ENCODE measurements at places on chromosomes 6 and 20.

DNA sequence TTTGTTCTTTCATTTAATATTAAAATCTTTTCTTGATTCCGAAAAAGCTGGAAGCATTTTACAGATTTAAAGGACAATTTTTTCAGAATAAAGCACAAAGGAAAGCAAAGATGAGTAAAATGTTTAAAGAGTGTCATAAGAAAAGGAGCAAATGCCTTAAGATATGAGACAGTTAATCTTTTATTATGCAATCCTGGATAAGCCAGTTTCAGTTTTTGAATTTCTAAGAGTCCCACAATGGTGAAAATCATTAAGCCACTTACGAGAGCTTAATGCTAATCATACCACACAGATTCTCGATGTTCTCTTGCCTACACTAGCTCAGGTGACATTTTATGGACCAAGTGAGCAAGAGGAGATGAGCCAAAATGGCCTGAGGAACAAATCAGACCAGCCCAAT, 103.7 kb upstream of the RNF217 start:
- no peak for DNase-seq

- no peak for DNase-seq
These were observed 9.3 kb downstream of the MOG start for GRCh38 chr6:29665942-29666825.

GRCh38 chr6:44016131-44016870, 111.0 kb downstream of the MRPL14 start:
- DNase-seq: no peak

- no peak for DNase-seq
These were observed 512.2 kb upstream of the MARCKS start for GRCh38 chr6:113344969-113345368.

DNA sequence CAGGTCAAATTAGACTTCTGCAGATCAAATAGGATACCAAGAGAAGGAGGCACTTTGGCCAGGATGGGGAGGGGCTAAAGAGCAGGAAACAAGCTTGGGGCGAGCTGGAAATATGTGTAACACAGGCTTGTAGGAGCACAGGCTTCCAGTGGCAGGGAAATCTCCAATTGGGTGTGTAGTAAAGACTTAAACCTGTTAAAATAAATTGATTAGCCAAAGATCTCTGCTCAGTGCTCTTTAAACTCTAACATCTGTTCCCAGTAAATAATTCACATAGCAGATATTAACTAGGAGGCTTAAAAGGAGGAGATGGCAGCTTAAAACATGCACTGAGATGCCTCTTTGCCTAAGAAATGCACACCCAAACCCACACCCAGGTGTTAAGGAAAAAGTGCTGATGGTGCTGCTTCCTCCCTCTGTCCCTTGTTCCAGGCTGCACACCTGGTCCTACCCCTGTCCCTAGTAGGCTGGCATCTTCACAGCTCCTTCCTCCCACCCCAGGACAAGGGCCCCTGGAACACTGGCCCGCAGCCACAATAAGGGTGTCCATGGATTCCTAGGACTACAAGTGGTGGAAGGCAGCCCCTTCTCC, 93.5 kb upstream of the MLN start:
- DNase-seq: no peak

DNA sequence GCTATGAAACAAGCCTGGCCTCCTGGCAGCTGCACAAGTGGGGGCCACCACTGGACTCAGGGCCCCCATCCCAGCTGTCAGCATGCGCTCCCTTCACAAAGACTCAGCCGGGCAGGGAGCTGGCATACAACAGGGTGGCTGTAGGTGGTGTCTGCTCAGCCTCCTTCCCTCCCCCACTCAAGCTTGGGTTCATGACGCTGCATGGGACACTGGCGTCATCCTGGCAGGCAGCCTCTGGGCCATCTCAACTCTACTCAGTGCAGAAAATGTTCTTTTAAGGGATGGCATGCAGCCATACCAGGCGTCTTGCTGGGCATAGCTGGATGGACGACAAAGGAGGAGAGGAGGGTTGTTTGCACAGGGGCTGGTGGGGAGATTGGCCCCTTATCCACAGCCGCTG, 30.5 kb downstream of the SAYSD1 start:
- no peak for DNase-seq

DNA sequence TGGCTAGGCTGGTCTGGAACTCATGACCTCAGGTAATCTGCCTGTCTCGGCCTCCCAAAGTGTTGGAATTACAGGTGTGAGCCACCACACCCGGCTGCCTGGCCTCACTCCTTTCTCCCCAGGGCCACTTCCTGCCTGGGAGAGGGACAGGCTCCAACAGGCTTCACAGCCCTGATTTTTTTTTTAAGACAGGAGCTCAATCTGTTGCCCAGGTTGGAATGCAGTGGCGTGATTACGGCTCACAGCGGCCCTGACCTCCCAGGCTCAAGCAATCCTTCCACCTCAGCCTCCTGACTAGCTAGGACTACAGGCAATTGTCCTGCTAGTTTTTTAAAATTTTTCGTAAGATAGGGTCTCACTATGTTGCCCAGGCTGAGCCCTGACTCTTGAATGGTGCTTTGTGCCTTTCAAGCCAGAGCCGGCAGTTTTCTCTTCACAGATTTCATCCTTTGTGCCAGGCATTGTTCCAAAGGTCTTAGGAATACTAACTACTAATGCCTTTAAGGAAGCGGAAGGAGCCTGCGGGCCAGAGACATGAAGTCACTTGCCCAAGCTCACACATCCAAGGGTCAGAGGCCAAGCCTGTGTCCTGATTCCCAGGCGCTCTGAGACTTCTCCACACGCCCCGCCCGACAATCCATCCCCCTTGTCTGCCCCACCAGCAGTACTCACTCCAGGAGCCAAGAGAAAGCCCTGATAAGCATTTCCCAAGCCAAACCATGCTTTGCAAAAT, 19.2 kb downstream of the CAPN11 start:
- DNase-seq: no peak

GRCh38 chr6:32977272-32977952, 9.0 kb downstream of the BRD2 start:
- DNase-seq: no peak

DNA sequence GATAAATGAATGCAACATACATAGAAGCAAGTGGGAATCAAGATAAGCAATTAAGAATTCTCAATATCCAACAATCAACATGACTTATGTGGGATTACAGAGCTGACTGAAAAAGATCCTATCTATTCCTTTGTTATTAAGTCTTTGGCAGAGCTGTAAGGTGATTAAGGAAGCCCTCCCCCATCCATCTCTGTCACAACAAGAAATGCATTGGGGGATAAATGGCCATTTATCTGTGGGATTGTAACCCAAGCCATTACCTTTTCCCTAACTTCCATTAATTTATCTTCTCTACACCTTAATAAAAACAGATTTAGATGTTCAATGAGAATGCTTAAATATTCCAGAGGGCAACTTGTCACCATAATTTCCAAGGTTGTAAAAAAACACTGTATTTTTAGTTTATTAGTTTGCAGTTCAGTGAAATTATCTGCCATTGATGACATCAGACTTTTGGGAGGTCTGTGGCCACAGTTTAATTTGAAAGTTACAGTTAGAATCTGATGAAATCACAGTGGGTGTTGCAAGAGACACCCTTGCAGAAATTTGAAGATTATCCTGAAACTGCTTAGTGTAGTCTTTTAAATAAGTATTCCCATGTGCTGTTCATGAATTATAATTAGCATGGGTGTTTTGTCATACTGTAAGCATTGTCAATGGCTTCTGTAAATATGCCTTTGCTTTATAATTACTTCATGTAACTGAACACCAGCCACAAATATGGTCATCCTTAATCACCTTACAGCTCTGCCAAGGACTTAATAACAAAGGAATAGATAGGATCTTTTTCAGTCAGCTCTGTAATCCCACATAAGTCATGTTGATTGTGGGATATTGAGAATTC, 49.4 kb upstream of the FYN start:
- DNase-seq: no peak

- DNase-seq: no peak
These were observed 111.2 kb upstream of the HIVEP1 start for GRCh38 chr6:11900662-11901598.

DNA sequence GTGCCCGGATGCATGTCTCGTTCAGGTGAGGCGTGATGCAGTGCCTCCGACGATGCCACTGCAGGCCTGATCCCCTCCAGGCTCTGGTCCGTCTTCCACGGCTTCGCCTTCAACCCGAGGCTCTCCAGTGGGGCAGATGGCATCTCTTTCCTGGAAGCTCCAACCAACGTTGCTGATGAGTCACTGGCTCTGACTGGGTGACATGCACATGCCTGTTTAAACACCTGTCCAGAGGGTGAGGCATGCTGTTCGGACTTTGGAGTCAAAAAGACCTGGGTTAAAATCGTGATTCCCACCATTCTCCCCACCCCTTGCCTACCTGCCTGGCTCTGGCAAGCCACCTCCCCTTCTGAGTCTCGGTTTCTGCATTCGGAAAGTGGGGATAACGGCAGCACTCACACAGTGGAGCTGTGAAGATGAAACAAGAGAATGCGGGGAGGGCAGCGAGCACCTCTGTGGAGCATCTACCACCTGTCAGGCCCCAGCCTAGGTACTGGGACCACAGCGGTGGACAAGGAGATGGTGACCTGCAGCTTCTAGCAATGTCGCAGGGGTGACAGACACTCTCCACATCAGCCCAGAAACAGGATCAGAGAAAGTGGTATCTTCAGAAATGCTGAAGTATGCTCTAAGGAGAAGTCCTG, 8.5 kb upstream of the EDN3 start:
- no peak for DNase-seq

- peak; percentile 79 for DNase-seq
These were observed 12.5 kb downstream of the PRDM1 start for GRCh38 chr6:106098383-106099234.

- DNase-seq: no peak
These were observed 64.1 kb upstream of the CLVS2 start for GRCh38 chr6:122931916-122932315.

DNA sequence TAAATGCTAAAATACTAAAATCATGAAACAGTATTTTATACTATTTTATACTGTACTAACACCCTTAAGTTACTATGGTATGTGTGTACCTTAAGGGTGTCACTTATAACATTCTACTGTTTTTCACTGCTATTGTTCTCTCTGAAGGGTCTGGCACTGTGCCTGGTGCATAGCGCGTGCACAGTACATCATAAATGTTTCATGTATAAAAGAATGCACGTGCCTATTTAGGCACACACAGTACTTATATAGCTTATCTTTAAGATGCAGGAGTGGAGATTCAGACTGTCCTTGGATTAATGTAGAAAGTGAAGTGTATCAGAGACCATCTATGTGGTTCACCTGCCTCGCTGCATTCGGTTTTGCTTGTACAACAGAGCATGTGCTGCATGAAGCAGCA, 64.0 kb upstream of the SGK1 start:
- DNase-seq: no peak

GRCh38 chr6:139091826-139092225, 43.1 kb upstream of the HECA start:
- DNase-seq: no peak

- no peak for DNase-seq
These were observed 36.7 kb upstream of the RIPOR2 start for GRCh38 chr6:24972311-24972958.

DNA sequence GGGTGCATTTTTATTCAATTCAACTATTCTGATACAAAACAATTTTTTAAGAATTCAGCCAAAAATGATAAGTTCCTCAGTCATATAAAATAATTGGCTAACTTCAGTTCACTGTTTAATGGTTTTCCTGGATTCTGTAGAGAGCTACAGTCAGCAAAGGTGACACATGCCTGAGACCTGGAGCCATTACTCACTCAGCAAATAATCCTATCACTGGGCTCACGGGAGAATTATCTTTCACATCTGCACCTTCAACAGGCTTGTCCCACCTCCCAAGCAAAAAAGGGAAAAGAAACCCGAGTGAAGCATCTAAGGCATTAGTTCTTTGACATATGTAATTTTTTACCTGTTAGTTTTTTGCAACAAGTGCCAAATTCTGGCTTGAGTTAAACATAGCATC, 34.9 kb upstream of the FOXA2 start:
- DNase-seq: no peak

GRCh38 chr6:33950472-33950881, 146.7 kb upstream of the MLN start:
- DNase-seq: no peak

DNA sequence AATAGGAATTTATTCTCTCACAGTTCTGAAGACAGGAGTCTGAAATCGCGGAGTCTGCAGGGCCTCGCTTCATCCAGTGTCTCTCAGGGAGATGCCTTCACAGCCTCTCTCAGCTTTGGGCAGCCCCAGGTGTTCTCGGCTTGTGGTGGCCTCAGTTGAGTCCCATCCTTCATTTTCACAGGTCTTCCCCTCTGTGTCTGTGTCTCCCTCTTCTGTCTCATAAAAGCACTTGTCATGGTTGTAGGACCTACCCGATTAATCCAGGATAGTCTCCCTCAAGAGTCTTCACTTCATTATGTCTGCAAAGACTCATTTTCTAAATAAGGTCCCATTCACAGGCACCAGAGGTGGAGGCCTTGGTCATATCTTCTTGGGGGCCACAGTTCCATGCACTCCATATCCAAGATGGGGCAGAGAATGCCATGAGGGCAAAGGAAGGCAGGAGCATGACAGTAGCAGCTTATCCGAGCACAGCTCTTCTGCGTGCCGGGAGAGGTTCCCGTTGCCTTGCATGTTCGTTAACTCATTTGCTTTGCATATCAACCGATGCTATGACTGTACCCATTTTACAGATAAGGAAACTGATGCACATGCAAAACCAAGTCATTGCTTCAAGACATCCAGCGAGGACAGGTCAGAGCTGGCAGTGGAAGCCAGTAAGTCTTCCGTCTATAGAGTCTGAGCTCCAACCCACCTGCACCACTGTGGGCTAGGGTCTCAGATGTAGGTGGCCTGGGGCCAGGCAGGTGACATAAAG, 363.8 kb upstream of the SULF2 start:
- no peak for DNase-seq

DNA sequence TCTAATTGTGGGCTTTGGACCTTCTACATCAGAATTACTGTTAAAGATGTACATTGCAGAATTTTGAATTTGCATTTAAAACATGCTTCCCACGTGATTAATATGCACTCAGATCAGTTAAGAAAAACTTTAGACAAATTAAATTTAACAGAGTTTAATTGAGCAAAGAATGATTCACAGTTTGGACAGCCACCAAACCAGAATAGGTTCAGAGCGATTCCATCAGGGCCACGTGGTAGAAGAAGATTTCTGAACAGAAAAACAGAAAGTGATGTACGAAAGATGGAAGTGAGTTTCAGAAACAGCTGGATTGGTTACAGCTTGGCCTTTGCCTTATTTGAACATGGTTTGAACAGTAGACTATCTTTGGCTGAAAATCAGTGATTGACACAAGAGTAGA, 704.2 kb upstream of the MAP3K7 start:
- DNase-seq: no peak
